ENCODE measurements at places on chromosomes 1 and 21.

- no peak for DNase-seq
Observed at GRCh38 chr1:200374569-200375295, 35.1 kb downstream of the ZNF281 start.

- no peak for DNase-seq
Observed at GRCh38 chr1:248627971-248628844, 6.7 kb downstream of the OR2T11 start.

GRCh38 chr1:195550071-195550862 lies 1058.0 kb downstream of the KCNT2 start:
- no peak for DNase-seq

DNA sequence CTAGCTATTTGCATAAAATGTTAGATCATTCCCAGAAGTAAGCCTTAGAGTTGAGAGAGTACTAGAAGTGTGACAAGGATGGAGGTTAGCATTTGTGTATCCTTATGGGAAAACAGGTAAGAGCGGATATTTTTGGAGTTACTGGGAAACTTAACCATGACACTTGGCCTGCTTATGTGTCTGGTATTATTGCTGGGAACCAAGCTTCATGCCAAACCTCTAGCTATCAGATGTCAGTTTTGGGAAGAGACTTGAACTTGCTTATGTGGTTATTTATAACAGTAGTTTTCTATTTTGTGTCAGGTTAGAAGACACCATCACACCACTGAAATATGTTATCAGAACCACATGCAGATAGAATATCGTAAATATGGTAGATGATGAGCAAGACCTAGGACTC lies 230.3 kb upstream of the SGIP1 start:
- no peak for DNase-seq

- DNase-seq, result no peak
Observed at GRCh38 chr1:232164078-232164963, 465.6 kb downstream of the SIPA1L2 start.

DNA sequence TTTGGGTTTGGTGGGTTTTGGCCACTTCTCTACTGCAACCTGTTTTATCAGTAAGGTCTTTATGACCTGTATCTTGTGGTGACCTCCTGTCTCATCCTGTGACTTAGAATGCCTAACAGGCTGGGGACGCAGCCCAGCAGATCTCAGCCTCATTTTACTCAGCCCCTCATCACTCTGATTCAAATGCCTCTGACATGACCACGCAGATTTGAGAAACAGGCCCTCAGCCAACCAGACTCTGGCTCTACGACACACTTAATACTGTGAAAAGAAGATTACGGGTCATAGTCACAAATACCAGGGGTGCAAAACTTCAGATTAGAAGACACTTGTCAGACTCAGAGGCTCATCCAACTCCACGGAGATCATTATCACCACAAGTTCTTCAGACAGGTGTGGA lies 28.3 kb upstream of the KIF26B start:
- DNase-seq, result no peak

DNA sequence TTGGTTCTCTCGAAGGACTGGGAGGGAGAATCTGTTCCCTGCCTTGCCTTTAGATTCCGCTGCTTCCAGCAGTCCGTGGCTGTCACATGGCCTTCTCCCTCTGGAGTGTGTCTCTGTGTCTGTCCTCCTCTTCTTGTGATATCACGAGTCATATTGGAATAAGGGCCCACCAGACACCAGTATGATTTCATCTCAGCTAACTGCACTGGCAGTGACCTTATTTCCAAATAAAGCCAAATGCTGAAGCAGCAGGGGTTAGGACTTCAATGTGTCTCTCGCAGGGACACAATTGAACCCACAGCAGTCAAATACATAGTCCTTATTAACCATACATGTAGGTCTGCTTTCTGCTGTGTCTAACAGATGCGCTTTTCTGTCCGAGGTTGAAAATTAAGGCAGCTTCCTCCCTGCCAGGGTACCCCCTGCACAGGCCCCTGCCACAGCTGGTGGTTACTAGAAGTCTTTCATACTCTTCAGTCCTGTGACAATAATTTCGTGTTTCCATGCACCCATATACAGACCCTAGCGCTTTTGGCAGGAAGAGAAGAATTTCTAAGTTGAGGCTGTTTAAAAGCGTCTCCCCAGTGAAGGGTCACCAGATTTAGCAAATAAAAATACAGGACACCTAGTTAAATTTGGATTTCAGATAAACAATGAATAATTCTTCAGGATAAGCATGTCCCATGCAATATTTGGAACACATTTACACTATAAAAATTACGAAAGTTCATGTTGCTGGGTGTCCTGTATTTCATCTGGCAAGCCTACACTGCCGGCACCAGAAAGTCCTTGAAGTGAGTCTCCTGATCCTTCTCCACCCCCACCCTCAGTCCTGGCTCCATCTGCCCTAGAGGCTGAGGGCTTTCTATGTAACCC lies 182.1 kb downstream of the ETS2 start:
- no peak for DNase-seq

- DNase-seq, result peak; percentile 12
Observed at GRCh38 chr21:36209626-36210171, 53.1 kb downstream of the DOP1B start.

- no peak for DNase-seq
Observed at GRCh38 chr1:27597516-27598294, 6.2 kb downstream of the AHDC1 start.

- DNase-seq, result no peak
Observed at GRCh38 chr1:211788626-211789025, 41.9 kb downstream of the LPGAT1 start.

- no peak for DNase-seq
Observed at GRCh38 chr1:193462629-193463320, 276.4 kb upstream of the B3GALT2 start.

DNA sequence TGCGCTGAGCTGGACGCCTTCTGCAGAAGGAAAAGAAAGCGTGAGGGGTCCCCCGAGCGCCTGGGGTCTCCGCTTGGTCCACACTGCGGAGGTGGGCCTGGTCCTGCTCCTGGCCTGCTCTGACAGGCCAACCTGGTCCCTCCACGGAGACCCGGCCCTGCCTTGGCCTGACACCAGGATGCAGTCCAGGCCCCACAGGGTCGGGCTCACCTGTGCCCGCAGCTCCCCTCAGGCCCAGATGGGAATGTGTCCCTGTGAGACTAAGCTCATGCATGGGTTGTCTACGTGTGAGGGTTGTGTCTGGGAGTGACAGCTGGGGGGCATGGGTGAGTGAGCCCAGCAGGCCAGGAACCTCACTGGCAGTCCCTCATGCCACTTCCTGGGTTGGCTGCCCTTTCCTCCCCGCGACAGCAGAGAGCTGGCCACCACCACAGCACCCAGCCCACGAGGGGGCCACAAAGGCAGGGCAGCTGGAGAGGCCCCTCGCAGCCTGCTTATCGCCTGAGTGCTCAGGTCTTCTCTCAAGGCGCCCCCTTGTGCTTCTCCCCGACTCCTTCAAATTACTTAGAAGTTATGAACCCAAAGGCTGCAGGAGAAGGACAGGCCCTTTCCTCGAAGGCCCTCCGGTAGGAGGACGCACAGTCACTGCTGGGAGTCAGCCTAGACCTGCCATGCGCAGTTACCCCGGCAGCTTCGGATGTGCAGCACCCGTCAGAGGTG lies 41.1 kb downstream of the SLC45A1 start:
- DNase-seq, result no peak

DNA sequence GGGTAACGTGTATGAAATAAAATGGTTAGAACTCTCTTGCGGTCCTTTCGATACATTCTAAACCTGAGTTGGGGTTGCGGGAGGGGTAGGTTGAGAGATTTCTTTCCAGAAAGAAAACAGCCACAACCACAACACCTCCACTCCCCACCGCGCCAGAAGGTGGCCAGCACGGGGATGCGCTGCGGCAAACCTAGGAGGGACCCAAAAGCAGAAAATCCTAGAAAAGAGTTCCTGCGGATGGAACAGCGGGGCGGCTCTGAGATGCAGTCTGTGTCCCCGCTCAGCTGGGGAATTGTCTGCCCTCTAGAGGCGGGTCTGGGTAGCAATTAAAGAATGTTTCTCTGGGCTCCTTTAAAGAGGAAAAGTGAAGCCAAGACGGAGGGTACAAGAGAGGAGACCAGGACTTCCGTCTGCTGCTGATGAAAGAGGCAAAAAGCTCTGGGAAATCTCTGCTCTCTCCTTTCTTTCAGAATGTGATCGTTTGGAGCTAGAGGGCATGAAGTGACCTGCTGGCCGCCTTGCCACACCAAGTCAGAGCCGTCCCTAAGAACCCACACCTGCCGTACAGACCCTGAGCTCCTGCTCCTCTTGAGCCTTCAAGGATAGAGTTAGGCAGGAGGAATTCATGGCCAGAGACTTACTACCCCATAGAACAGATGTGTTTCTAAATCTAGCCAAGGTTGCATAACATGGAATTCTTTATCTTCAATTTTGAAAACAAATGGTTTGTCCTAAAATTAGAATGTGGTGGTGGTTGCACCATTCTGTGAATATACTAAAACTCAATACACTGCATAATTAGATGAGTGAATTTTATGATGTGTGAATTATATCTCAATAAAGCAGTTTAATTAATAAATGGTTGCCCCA lies 46.5 kb upstream of the COA6 start:
- DNase-seq, result peak; percentile 51

DNA sequence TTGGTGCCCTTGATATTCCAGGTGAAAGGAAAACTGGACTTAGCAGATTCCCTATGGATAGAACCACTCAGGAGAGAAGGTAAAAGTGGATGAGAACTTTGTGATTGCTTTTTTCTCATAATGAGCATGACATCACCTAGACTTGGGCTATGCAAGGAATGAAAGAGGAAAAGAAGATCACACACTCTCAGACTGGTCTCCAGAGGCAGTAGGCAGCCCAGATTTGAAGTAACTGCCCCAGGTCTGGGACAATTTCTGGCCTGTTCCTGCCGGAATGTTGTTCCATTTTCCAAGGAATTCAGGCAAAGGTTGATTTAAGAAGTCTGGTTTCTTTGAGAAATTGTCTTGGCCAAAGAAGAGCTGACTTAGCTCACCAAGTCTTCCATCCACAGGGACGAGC lies 31.7 kb upstream of the USP24 start:
- DNase-seq, result no peak

DNA sequence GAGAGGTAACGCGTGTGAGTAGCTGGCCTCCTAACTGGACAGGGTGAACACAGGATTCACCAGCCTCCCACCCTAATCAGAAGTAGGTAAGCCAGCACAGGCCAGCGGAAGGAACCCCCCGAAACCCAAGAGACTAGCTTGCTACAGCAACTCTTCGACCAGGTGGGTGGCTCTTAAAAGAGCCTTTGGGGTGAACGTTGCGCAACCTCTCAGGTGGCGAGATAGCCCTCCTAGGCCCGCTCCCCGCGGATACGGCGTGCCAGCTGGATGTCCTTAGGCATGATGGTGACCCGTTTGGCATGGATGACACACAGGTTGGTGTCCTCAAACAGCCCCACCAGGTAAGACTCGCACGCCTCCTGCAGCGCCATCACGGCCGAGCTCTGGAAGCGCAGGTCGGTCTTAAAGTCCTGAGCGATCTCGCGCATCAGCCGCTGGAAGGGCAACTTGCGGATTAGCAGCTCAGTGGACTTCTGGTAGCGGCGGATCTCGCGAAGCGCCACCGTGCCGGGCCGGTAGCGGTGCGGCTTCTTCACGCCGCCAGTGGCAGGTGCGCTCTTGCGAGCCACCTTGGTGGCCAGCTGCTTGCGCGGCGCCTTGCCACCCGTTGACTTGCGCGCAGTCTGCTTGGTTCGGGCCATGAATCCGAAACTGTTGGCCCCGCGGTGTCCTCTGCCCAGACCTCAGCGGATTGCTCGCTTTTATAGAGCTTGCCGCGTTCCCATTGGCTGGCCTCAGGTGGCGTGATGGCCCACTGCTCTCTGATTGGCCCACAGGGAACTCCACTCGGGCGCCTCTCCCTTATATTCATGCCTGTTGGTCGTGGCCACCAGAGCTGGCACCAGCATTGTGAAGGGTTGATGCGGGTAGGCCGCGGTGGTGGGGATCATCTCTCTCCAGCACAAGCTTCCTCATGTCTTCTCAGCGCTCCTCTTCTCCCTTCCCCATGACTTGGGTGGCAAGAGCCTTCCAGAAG lies 8.3 kb upstream of the TRIM17 start:
- DNase-seq, result no peak

DNA sequence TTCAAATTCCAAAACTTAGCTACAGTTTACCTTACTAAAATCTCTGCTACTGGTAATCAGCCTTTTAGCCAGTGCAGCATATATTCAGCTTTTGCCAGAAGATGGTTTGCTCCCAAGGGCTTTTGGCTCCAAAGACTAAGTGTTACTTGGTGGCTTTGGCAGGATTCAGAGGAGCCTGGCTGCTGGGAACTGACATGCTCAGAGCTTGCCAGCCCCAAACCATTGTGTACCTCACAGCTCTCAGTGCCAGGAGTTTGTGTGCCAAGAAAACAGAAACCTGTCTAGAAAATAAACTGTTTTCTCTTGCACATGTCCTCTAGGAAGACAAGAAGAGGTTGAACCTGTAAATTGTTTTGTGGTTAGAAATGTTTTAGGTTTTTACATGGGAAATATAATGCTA lies 315.9 kb downstream of the ST6GALNAC3 start:
- DNase-seq, result no peak

- DNase-seq, result no peak
Observed at GRCh38 chr1:7136166-7136953, 351.1 kb downstream of the CAMTA1 start.

- no peak for DNase-seq
Observed at GRCh38 chr21:35096959-35097358, 47.9 kb upstream of the RUNX1 start.

DNA sequence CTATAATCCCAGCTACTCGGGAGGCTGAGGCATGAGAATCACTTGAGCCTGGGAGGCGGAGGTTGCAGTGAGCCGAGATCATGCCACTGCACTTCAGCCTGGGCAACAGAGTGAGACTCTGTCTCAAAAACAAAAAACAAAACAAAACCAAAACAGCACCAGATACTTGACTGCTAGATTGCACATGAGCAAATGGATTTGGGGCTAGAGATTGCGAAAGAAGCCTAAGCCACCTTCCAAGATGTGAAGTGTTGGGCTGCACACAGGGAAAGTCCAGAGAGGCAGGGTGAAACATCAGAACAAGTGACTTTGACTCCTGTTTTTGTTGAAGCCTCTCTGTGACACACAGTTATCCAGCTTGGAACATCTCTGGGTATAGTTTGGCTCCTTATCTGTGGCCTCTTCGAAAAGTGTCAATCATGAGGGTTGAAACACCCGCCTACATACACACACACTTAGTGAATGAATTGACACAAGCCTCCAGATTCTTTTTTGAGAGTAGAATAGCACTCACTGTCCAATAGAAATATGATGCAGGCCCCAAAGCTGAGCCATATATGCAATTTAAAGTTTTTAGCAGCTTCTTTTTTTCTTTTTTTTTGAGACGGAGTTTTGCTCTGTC lies 34.2 kb upstream of the GPR137B start:
- DNase-seq, result no peak

DNA sequence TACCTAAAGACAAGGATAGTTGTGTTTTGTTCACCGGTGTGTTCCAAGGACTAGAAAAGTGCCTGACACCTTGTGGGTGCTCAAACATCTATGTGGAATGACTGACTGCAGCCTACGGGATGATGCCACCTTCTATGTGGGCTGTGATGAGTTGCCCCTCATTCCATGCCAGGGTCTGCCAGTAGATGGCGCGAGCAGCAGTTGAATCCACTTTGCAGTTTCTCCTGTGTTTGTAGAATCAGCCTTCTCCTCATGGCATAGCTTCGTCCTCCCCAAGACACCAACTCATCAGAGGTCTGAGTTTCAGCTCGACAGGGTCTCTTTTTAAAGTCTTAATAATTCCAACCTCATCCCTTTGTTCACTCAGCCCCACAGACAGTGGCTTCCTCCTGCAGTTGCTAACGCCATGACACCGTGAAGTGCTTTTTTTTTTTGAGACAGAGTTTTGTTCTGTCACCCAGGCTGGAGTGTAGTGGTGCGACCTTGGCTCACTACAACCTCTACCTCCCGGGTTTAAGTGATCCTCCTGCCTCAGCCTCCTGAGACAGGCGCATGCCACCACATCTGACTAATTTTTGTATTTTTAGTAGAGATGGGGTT lies 133.7 kb downstream of the CAPN8 start:
- no peak for DNase-seq

Data from stimulated activated CD4-positive, alpha-beta T cell treated with anti-CD3 and anti-CD28 coated beads, Interleukin-1b, Interleukin-23, amount 100 ng/mL, for 24 hours (primary cell).